Activated T-helper 2 cell treated with anti-CD3 and anti-CD28 coated beads, Interferon-gamma antibody, Interleukin-2, Interleukin-4, amounts not matched to agents 10 μg/mL and 5 μg/mL and 100 μg/mL, durations not matched to agents 14 hours and 24 hours and 36 hours (primary cell): ENCODE measurements at places on chromosomes 5 and 9. TPM values are rescaled to one million over a fixed set of nuclear protein-coding genes. Genes with fewer than 3 reads are reported as not detected.

PCDHB10 gene
- not detected in 2 replicates for total RNA-seq

ABCA1 gene
- total RNA-seq, result 0.14 TPM in 1 of 2 replicates, not detected in the other

MLANA gene
- total RNA-seq, result not detected in 2 replicates

ARHGEF39 gene
- 11.1 and 12.3 TPM in 2 replicates for total RNA-seq

GRCh38 chr9:136328011-136328621 lies 777 bp downstream of the GPSM1 start:
- H3K27me3 ChIP-seq, result no peaks in the 10 kb centered on the region
- H3K4me1 ChIP-seq, result peaks cover 5% of the 10 kb centered on the region
- no peak overlapping the region for H3K27ac ChIP-seq
- DNase-seq, result no peak

DNA sequence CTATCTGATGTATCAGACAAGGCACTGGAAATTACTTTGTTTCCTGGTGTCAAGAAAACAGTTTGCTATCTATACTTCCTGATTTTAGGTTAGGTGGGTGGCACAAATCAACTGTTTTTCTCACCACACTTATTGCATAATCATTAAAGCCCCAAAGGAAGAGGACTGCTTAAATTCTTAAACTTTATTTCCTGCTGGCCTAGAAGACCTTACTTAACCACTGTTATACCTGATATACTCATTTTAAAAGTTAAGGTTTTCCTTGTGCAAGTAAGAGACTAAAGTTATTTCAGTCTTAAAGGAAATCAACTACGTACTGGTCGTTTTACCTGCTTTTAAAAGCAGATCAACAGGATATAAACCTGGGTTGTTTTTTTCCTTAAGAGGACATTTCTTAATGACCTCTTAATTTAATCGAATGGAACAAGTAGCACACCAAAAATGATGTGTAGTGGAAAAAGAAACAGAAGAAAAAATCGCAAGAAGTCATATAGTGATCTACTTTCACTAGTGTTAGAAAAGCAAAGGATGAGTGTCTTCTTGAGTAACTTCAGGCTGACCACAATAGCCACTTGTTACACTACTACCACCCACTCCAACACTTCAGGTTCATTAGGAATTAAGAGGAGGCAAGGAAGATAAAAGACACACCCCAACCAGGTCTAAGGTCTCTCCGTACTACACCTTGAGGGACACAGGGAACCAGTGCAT lies 974 bp downstream of the CLINT1 start:
- peaks cover 25% of the 10 kb centered on the region for H3K36me3 ChIP-seq
- DNase-seq, result no peak
- H3K4me1 ChIP-seq, result peaks cover 64% of the 10 kb centered on the region
- no peaks in the 10 kb centered on the region for H3K27me3 ChIP-seq
- peak overlapping the region; percentile 86 for H3K4me3 ChIP-seq

GRCh38 chr5:16626696-16627264 lies 10.0 kb upstream of the RETREG1 start:
- peak overlapping the region; percentile 78 for H3K27ac ChIP-seq
- H3K4me3 ChIP-seq, result peak overlapping the region; percentile 5
- no peaks in the 10 kb centered on the region for H3K27me3 ChIP-seq
- peaks cover 45% of the 10 kb centered on the region for H3K4me1 ChIP-seq
- peaks cover 5% of the 10 kb centered on the region for H3K36me3 ChIP-seq

- H3K27me3 ChIP-seq, result no peaks in the 10 kb centered on the region
- peaks cover 23% of the 10 kb centered on the region for H3K36me3 ChIP-seq
- no peak overlapping the region for H3K27ac ChIP-seq
- H3K4me1 ChIP-seq, result no peaks in the 10 kb centered on the region
- no peak for DNase-seq
- no peak overlapping the region for H3K4me3 ChIP-seq
Observed at GRCh38 chr9:89365532-89365912, 47.2 kb downstream of the SECISBP2 start.
